ENCODE measurements at places on chromosomes 2 and 18. TPM values are rescaled to one million over a fixed set of nuclear protein-coding genes. Genes with fewer than 3 reads are reported as not detected.

- no peak overlapping the region for H3K27ac ChIP-seq
- no peaks in the 10 kb centered on the region for H3K4me1 ChIP-seq
- no peaks in the 10 kb centered on the region for H3K36me3 ChIP-seq
- H3K4me3 ChIP-seq = no peak overlapping the region
- H3K27me3 ChIP-seq = no peaks in the 10 kb centered on the region
Measured at GRCh38 chr2:19111354-19111753, 247.1 kb downstream of the OSR1 start.

DNA sequence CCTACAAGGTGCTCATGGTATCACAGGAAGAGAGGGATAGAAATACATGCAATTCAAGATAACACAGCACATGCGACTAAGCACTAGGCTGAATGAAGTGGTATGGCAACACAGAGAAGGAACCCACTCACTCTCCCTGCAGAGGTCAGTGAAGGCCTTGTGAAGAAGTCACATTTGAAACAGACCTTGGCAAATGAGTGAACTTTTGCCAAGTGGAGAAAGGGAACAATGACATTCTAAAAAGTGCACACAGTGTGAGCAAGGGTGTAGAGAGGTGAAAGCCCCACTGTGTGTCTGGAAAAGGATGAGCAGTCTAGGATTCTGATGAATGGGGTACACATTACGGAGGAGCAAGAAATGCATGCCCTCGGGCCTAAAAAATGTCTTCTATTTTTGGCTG, 23.3 kb downstream of the KLF7 start:
- peak overlapping the region; percentile 90 for H3K27ac ChIP-seq
- DNase-seq = no peak
- no peaks in the 10 kb centered on the region for H3K27me3 ChIP-seq
- peaks cover 42% of the 10 kb centered on the region for H3K4me1 ChIP-seq
- no peak overlapping the region for H3K4me3 ChIP-seq

DNA sequence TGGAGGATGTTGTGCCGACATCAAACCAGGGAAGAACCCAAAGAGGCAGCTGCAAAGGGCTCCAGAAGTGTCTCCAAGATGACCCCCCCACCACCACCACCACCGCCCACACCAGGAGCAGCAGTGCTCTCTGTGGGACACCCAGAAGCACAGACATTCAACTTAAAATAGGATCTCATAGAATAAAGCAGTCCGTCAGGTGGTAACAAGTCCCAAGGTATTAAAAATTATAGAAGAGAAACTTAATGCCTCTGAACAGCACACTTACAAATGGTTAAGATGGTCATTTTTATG, 155.5 kb upstream of the ID2 start:
- H3K4me3 ChIP-seq = no peak overlapping the region
- DNase-seq = no peak
- peaks cover 19% of the 10 kb centered on the region for H3K4me1 ChIP-seq
- peak overlapping the region; percentile 47 for H3K27ac ChIP-seq
- H3K36me3 ChIP-seq = no peaks in the 10 kb centered on the region
- no peaks in the 10 kb centered on the region for H3K27me3 ChIP-seq

Gene LONRF2
- 2.6 TPM for total RNA-seq

GRCh38 chr2:208491641-208492040, 85.0 kb downstream of the PTH2R start:
- H3K4me1 ChIP-seq = no peaks in the 10 kb centered on the region
- no peaks in the 10 kb centered on the region for H3K27me3 ChIP-seq
- H3K4me3 ChIP-seq = no peak overlapping the region
- H3K27ac ChIP-seq = no peak overlapping the region
- no peaks in the 10 kb centered on the region for H3K36me3 ChIP-seq
- DNase-seq = no peak

DNA sequence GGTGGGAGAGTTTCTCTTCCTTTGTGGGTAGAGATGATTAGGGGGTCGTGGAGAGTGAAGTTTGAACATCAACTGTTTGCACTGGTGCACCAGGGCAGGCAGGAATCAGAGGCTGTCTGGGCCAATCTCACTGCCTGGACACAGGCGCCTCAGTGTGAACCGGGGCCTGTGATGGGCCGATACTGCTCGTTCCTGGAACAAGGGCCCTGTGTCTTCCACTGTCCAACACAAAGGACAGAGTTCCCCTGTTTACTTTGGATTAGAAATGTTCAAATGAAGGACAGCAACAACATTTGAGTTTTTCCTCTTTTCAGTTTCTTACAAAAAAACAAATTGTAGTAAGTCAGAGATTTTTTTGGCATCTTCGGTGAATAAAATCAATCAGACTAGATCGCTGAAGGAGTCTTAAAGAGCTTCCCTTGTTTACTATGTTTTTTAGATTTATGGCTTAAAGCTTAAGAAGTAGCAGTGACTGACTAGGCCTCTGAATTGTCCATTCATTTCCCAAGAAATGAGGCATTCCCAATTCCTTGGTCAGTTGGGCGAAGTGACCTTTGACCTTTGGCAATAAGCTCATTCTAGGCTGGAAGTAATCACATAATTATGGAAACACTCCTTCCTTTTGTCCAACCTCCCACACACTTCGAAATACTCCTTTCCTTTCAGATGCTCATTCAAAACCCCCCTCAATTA, 11.6 kb upstream of the TGFA start:
- no peaks in the 10 kb centered on the region for H3K27me3 ChIP-seq
- DNase-seq = no peak
- no peaks in the 10 kb centered on the region for H3K36me3 ChIP-seq
- no peak overlapping the region for H3K4me3 ChIP-seq
- no peaks in the 10 kb centered on the region for H3K4me1 ChIP-seq

Gene LYPD6B
- total RNA-seq = not detected

- H3K4me3 ChIP-seq = no peak overlapping the region
- H3K27ac ChIP-seq = no peak overlapping the region
- peak; percentile 32 for DNase-seq
- H3K27me3 ChIP-seq = no peaks in the 10 kb centered on the region
- H3K4me1 ChIP-seq = no peaks in the 10 kb centered on the region
Measured at GRCh38 chr2:233449081-233449901, 95.0 kb downstream of the DGKD start.

Gene NT5DC4
- not detected for total RNA-seq
